ENCODE measurements at places on chromosomes 2 and 18.

DNA sequence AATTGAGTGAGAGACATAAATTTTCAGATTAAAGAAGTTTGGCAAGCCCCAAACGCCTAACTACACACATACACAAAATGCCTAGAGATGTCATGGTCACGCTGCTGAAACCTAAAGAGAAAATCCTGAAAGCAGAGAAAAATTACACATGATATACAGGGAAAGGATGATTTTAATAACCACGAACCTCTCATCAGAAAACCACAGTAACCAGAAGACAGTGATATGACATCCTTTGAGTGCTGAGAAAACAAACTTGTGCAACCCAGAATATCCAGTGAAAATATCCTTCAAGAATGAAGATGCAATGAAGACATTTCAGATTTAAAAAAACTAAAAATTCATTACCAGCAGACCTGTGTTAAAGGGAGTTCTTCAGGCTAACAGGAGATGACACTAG, 122.4 kb upstream of the LMAN1 start:
- DNase-seq: no peak

DNA sequence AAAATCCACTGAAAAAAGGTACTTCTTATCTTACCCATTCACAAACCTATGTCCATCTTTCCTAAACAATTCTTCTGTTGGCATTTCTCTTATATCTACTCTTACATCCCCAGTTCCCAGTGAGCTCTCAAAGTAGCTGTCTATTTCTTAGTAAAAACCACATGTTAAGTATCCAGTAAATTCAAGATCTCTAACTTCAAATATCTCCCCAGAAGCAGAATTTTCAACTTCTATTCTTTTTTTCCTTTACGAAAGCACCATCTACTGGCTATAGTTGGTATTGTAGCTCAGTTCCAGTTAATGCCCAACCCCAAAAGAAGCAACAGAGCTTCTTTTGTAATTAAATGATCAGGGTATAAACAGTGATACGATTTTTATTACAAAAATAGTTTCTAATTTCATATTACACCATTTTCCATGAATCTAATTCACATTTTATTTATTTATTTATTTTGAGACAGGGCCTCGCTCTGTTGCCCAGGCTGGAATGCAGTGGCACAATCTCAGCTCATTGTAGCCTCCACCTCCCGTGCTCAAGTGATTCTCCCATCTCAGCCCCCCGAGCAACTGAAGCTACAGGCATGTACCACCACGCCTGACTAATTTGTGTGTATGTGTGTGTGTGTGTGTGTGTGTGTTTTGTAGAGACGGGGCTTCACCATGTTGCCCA, 28.5 kb downstream of the HRH4 start:
- DNase-seq: no peak

DNA sequence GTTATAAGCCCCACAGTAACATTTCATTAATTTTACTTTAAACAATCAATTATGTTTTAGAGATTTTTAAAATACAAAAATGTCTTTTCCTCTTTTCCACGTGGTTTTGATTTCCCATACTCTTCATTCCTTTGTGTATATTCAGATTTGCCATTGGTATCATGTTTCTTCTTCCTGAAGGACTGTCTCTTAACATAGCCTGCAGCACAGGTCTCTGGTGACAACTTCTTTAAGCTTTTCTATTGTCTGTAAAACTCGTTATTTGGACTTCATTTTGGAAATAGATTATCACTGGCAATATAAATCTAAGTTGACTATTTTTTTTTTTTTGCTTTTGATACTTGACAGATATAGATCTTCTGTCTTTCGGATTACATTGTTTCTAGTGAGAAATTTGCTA, 115.2 kb upstream of the KLHL29 start:
- DNase-seq: no peak

GRCh38 chr18:61965311-61965710, 72.5 kb upstream of the RNF152 start:
- DNase-seq: no peak

DNA sequence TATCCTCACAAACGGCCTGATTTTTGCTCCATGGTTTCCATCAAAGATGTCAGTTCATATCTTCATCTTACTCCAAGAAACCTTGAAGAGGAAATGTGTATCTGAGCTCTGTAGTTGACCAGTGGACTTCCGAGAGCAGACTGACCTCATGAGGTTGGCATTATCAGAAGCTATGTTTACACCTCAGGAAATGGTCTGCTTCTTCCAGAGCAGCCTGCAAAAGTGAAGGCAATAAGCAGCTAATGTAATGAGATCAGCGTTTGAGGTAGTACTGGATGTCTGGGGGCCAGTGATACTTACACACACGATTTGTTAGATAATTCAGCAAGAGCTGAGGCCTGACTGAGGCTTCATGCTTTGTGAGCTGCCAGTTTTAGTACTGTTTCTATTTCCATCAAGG, 189.7 kb downstream of the LRRTM1 start:
- no peak for DNase-seq

DNA sequence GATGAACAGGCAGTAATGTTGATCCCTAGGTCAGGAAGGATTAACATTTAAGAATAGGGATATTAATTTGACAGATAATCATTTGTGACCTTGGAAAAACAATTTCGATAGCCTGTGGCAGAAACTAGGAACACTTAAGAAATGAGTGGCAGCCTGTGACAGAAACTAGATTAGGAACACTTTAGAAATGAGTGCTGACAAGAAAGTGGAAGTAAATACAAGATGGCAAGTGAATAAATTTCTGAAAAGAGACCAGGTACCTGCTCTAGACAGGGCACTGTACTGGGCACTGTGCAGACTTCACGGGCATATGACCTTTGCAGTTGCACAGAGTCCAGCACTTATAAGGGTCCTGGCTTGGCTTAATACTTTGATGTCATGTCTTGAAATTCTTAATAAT, 5.5 kb upstream of the HNRNPA3 start:
- no peak for DNase-seq

DNA sequence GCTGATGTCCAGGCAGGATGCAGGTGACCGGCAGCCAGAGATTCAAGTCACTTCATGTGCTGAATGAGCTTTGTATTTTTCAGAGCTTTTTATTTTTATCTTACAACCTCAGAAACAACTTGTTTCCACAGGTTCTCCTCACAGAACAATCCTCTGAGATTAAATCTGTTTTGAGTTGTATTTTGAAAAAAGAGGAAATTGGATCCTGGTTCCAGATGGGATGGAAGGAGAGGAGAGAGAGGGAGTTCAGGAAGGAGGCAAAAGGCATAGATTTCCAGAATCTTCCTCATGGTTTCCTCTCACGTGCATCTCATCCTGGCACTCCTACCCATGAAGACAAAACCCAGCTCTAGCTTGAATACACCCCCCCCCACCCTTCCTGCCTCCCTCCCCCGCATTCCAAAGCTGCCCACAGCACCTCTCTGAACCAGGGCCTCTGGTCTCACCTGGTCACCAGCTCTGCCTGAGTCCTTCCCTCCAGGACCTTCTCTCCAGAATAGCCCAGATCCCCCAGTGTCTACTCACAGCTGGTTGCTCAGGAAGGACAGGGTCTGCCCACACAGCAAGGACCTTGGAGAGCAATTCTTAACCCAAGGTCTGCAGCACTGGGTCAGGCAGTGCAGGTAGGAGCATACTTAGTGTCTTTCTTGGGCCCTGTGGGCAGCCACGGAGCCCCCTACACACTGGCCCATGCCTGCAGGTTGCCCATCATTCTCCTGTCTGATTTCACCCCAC, 104.7 kb downstream of the ZFP36L2 start:
- no peak for DNase-seq

- DNase-seq: no peak
Observed at GRCh38 chr2:43944915-43945314, 50.9 kb downstream of the LRPPRC start.

- DNase-seq: no peak
Observed at GRCh38 chr18:36471393-36471792, 173.9 kb downstream of the FHOD3 start.

DNA sequence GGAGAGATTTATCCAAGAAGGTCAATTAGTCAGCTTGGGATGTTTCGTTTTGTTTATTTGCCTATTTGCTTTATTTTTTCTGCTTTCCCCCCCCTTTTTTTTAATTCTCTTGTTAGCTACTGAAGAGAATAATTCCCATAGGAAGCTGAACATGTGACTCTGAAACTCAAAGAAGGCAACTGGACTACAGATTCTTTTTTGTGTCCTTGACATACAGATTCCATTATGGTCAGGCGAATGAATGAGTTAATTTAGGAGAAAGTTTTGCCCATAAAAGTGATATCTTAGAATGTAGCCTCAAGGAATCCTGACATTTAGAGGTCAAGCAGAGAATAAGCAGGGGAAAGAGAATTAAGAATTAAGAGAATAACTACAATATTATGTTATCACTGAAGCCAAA, 514.2 kb upstream of the LINC00305 start:
- no peak for DNase-seq

DNA sequence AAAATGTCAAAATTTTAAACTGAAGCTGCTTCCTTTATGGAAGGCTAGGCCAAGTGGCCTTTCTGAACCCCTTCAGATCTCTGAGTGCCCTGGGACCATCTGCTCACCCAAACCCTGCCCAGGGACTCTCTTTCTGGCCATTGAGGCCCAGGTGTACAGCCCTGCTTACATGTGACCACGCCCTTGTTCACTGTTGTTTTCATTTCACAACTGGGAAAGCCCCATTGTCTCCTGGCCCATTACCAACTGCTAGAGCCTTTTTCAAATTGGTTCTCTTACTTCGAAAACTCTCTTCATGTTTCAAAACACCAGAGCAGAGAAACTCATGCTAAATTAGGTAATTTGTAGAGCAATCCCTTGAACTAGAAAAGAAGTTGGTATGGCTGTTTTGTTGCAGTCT, 219.5 kb upstream of the TANK start:
- DNase-seq: no peak

- no peak for DNase-seq
Observed at GRCh38 chr2:182941121-182941722, 74.8 kb upstream of the FRZB start.

GRCh38 chr2:32430804-32431203, 74.0 kb downstream of the BIRC6 start:
- no peak for DNase-seq

DNA sequence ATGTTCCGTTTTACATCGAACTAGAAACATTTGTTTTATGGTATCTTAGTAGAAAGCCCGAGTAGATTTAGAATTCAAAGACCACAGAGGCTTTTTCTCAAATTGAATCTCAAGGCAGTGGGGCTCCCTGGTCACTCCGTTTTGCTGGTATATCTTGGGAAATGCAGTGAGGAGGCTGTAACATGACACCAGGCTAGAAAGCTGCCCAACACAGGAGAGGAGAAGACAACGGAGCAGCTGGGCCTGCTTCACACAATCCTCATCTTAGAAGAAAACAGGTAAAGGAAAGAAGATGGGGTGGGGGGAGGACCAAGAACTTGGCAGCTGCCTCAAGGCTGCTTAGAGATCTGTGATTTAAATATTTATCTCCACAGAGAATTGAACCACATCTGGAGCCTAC, 38.3 kb upstream of the EPB41L3 start:
- no peak for DNase-seq

DNA sequence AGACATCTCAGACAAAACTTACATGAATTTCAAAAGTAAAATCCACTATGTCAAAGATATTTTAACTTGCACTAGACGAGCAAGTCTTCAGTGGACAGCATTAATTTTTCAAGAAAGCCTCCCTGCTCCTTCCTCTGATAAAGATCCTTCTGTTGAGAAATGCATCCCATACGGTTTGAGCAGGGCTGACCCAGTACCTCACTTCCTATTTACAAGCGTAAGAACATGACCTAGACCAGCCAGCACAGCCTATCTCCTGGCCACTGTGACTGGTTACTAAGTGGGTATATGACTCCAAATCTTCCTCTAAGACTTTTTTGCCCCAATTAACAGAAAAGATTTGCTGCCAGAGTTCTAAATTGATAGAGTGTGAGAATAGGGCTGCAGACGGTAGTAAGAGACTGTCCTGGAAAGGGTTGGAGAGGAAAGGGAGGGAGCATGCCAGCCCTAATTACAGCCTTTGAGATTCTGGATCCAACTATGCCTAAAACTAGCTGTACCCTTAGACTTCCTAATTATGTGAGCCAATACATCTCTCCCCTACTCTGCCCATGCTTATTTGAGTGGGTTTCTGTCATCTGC, 108.4 kb downstream of the PRELID3A start:
- no peak for DNase-seq

GRCh38 chr2:224173210-224173609, 134.1 kb upstream of the SERPINE2 start:
- no peak for DNase-seq

- no peak for DNase-seq
Observed at GRCh38 chr2:13652531-13653313, 936.0 kb downstream of the TRIB2 start.

- DNase-seq: no peak
Observed at GRCh38 chr2:18154259-18154658, 275.8 kb downstream of the KCNS3 start.

DNA sequence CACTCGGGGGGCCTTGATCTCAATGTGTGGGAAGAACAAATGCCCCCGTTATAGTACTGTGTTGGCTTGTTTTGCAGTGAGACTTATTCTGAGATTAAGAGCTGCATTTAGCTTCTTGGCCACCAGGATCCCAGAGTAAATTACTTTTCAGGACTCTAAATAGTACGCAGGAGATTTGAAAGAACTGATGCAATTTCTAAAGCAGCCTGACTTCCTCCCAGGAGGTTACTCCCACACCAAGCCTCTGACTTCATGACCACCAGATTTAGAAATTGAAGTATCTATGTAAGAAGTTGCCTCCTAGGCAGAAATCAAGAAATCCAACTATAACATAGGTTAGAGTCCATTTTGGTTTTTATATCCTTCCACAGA, 67.0 kb downstream of the FEZ2 start:
- no peak for DNase-seq

DNA sequence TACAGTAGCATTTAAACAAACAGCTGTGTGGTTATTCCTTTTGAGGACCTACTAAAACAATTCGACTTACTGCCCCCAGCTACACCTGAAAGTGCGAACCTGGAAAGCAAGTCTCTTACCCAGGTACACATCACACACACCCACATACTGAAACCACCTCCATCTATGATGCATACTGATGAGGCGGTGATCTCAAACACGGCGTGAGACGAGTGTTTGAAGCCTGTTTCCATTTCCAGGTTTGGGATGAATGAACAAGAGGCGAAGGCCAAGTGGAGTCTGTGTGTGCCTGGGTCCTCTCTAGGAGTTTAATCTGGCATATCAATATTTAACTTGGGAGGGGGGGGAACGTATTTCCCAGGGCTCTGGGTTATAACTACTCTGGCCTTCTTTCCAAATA, 1.6 kb downstream of the TMEM185B start:
- DNase-seq: no peak

DNA sequence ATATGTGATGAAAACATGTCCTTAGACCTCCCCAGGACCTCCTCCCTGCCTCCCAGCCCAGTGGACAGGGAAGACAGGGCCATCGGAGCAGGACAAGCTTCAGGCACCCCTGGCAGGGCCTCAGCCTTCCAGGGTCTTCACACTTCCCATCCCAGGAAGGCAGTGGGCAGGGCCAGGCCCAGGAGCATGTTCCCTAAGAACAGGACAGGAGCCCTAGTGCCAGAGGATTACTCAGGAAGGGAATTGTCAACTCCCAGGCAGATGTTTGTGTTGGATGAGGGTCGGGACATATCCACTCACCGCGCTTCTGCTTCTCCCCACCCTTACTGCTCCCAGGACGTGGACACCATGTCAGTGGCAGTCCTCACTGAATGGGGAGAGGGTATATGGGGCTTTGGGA, 138.9 kb downstream of the TNS1 start:
- no peak for DNase-seq
